ENCODE measurements at places on chromosomes 6 and 20. TPM values are rescaled to one million over a fixed set of nuclear protein-coding genes. Genes with fewer than 3 reads are reported as not detected.
A peak's percentile ranks its signal among the peaks of the same experiment; 100 is the strongest.

- no peak for DNase-seq
These were observed 143.2 kb upstream of the MLN start for GRCh38 chr6:33947047-33947446.

GRCh38 chr6:42104095-42104803, 38.2 kb downstream of the C6orf132 start:
- peak; percentile 67 for DNase-seq

- DNase-seq = peak; percentile 1
These were observed 191.4 kb upstream of the FAM83B start for GRCh38 chr6:54655162-54655561.

GRCh38 chr20:48541581-48542071, 286.2 kb downstream of the PREX1 start:
- no peak for DNase-seq

DNA sequence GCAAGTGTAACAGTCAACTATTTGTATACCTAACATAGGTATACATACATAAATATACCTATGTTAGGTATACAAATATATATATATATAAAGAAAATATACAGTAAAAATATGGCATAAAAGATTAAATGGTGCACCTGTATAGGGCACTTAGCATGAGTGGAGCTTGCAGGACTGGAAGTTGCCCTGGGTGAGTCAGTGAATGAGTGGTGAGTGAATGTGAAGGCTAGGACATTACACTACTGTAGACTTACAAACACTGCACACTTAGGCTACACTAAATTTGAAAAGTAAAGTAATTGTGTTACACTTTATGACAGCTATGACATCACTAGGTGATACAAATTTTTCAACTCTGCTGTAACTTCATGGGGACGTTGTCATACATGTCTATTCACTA, 65.6 kb downstream of the CDC5L start:
- DNase-seq = no peak

The AAR2 gene
- total RNA-seq = 27.6 TPM

DNA sequence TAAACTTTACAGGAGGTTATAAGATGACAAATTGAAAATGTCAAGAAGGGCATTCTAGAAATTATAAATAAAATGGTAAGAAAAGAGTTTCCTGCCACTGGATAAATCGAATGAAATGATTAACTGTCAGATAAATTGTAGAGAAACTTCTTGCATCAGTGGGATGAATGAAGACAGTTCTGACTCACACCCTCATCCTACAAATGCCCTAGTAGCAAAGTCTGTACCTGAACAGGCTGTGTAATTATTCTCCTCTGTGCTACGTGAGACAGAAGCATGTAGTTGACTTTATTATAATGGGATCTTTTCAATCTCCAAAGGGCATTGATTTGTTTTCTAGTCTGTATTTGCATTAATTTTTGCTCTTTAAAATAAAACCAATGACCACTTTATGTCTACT, 47.3 kb downstream of the IYD start:
- DNase-seq = no peak

GRCh38 chr6:134379076-134379475, 61.2 kb upstream of the SGK1 start:
- DNase-seq = peak; percentile 41

DNA sequence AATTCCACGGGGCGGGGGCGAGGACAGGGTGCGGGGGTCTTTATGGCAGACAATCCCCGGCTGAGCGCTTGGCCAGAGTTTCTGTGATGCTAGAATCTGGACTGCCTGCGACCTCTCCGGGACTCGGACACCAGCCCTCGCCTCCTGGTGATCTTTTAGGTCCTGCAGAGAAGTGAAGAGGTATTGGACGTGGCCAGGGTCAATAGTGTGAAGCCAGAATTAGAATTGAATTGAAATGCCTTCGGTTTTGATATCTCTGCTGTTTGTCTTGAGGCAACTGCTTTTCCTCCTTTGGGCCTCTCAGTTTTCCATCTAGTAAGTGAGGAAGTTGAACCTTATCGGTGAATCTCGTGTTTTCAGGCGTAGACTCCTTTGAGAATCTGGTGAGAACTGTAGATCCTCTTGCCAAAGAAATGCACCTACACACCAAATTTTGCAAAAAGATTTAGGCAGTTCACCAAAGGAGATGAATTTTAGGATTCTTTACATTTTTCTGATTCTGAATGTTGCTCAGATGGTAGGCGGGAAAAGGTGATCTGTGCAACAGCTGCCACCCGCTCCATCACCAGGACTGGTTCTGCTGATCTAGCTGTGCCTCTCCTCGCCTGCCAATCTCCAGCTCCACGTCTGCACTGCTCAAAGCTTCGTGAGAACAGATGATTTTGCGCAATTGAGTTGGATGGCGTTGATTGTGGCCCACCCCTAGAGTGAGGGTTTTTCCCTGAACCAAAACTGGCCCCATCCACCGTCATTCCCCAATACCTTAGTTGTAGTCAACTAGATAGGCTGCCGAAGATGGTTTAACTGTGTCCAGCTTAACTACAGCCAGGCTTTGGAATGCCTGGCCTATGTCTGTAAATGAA, 837 bp upstream of the OSER1 start:
- peak; percentile 28 for DNase-seq

DNA sequence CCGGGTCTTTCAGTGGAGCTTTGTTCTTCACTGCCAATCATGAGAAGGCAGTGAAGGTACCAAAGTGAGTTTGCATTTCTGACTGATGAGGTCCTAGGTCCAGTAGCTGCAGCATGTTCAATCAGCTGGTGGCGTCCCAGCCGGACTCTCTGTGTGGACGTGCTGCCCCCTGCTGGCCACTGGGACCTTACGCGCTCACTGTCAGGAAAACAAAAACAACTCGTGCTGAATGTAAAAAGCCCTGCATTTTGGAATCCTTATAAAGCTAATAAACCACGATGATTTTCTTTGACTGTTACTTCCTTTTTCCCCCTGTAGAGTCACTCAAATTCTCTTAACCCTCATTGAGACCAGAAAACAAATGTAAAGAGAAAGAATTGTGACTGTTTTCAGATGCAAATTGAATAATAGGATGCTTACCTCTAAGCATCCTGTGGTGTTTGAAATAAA, 4.9 kb upstream of the CD24 start:
- peak; percentile 86 for DNase-seq

The MAP7 gene
- 15.0 TPM for total RNA-seq

DNA sequence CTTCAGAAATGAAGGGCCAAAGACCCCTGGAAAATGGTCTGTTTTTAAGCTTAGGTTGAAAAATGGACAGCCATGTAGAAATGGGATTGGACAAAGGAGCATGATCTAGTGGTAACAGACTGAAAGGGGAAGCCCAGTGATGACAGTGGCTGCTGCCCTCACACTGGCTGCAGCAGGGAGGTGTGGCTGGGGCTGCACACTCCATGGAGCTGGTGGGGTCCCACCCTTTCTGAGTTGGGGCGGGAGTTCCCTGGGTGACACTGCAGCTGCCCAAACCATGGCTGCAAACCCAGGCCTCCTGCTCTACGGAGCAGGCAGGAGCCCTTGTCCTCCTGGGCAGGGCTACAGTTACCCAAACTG, 8.5 kb upstream of the PACSIN1 start:
- no peak for DNase-seq

DNA sequence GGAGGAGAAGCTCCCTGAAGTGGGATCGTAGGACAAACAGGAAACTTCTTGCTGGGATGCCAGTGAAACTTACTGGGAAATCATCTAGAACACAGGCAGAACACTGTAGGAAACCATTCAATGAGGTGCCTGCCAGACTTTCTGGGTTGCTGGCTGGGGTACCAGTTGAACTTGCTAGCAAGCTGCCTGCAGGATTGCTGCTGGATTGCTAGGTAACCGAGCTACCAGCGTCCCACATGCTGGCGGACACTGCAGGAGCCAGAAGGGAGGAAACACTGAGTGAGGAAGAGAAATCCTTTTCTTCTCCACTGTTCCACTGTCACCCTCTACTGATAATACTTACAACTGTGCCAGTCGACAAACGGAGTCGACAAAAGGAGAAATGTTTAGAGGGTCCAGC, 91.3 kb upstream of the SLC35B3 start:
- DNase-seq = no peak

- DNase-seq = no peak
These were observed 98.6 kb upstream of the RIN2 start for GRCh38 chr20:19659448-19659847.

The SPATA25 gene
- total RNA-seq = 2.1 TPM

The TOX2 gene
- 12.0 TPM for total RNA-seq

The ADTRP gene
- total RNA-seq = 8.0 TPM

DNA sequence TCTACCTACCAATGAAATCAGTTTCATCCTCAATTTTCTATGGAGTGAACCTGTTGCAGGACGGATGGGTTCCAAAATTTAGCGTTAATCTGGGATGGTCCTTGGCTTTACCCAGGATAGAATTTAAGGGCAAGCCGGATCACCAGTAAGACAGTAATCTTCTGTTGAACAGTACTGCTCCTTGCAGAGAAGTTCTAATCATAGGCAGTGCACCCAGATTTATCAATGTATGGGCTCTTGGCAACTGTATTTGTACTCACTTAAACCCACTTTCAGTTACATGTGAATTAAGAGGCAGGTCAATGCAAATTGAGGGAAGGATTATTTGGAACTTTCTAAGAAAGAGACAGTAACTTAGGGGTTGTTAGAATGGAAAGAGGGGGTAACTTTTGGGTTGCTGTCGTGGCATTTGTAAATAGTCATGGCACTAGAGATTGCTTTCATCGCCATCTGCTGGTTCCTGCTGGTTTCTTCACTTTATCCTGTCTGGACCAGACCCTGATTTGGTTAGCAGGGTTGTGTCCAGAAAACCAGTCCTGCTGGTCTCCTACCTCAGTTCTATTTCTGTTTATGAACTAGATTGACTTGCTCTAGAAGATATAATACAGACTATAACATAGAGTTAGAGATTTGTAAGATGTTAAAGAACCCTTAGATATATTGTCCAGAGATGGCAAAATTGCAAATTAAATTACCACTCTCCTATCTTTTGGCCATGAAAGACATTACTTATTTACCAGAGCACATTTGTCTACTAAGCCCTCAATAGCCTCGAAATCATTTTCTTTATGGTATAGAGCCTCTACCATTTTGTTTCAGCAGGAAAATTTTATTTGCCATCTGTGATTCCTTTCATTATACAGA, 646.3 kb downstream of the UTRN start:
- DNase-seq = peak; percentile 54

DNA sequence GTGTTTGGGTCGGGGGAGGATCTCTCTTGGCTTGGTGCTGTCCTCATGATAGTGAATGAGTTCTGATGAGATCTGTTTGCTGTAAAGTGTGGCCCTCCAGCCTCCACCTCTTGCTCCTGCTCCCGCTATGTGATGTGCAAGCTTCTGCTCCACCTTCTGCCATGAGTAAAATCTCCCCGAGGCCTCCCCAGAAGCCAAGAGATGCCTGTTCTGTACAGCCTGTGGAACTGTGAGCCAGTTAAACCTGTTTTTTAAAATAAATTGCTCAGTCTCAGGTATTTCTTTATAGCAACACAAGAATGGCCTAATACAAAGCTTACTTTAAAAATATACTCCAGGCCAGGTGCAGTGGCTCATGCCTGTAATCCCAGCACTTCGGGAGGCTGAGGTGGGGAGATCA, 11.3 kb upstream of the CCNC start:
- DNase-seq = no peak

DNA sequence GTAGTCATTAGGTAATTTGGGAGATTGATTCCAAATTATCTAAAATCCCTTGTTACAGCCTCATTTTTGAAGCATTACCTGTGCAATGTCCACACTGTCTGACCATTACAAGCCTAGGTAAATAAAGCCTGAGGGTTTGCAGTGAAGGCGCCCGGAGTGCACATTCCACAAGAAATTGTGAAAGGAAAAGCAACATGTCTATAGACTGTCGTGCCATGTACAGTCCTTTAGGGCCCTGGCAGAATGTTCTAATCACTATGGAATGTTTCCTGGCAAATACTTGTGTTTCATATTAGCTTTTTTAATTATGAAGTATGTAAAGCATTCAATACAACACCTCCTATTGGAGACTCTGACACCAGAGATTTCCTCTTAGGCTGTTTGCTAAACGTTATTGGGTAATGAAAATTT, 28.9 kb downstream of the PREP start:
- peak; percentile 49 for DNase-seq

DNA sequence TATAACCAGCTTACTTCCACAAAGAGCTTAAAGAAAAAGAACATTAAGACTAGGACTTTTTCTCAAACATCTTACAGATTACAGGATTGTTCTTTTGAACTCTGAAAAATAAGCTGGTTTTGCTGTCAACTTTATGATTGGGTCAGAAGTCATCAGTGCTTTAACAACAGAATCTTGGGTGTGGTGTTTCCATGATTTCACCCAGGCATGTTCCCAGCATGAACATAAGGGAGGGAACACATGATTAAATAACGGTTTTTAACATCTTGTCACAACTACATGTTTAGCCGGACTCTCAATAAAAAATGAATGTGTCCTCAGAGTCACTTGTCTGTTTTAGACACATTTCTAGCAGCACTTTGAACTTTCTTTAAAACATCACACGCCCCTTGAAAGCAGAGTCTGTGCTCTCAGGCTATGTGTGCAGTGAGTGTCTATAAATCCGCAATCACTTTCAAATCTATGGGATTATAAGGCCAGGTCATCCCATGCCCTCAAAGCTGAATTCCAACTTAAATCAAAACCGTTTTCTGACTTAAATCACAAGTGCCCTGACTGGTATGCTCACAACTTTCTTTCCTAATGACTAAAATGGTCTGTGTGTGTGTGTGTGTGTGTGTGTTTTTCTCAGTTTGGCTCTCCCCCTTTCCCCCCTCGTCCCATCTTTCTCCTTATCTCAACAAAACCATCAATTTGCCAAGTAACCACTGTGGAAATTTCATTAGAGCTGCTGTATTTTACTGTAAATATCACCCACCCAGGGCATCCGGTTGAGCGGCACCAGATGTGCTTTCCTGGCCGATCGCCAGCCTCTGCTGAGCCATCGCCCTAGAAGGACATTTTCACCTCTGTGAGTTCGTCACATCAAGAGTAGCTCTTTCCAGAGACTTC, 216.8 kb upstream of the DTNBP1 start:
- peak; percentile 92 for DNase-seq

DNA sequence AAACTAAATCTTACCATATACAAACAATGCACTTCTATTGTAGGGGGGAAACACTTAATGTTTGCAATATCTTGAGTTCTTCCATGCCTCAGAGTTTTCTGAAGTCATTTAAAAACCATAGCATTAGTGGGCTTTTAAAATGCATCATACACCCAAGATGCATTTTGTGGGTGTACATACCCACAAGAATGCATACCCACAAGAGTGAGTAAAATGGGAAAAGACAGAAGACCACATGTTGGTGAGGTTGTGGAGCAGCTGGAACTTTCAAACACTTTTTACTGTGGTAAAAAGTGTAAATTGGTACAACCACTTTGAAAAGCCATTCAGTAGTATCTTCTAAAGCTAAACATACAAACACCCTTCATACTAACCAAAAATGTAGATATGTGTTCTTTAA, 57.5 kb downstream of the CYB5R4 start:
- no peak for DNase-seq

The SCUBE3 gene
- 1.4 TPM for total RNA-seq

The CCN6 gene
- total RNA-seq = not detected

DNA sequence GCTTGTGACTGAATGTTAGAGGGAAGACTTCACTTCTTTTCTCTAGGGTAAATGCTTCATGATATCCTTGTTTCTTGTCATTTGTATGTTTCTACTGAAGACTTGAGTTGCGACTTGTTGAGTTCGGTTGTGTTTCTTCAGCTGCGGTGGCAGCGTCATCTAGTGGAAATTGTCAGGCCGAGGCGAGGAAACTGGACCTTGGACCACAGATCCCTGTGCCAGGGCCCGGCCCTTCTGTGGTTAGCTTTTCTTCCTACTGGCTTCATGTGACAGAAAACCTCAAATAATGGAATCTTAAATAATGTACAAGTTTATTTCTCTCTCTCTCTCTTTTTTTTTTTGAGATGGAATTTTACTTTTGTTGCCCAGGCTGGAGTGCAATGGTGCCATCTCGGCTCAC, 12.4 kb downstream of the MTHFD1L start:
- DNase-seq = no peak

The PRRT1 gene
- 0.57 TPM for total RNA-seq
